ENCODE measurements at places on chromosomes 3 and 15. TPM values are rescaled to one million over a fixed set of nuclear protein-coding genes. Genes with fewer than 3 reads are reported as not detected.

DNA sequence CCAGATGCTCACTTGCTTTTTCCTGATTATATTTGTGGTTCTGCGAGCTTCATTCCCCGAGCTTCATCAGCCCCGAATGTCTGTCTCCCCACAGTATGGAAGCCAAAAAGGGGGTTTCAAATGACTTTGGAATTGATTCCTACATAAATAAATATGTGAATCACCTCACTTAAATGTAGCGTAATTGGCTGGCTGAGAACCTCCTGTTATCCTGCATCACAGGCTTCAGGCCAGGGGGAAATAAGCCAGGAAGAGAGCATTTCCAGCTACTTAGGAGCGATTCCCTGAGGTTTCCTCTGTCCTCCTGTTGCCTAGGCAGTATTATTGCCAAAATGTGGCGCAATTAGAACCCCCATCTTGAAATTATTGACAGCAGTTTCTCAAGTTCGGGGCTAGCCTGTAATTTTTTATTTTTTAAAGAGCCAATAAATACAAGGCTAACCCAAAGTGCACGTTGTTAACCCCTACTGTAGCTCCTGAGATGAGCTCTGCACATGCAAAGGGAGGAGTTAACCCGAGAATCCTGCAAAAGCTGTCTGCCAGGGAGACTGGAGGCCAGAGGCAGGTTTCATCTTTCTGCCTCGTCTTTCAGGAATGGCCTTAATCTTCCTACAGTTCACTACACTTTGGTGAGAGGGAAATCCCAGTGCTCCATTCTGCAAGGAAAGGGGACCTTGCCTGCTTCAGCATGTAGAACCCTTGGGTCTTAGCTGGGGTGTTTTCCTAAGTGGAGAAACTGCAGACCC lies 148.2 kb downstream of the ADAMTS9 start:
- DNase-seq: no peak

- no peak for DNase-seq
Measured at GRCh38 chr3:30353711-30354467, 252.5 kb upstream of the TGFBR2 start.

The PAK6 gene
- 0.07 TPM for polyA plus RNA-seq

The GOLGA8J gene
- polyA plus RNA-seq: not detected

The DZIP1L gene
- polyA plus RNA-seq: 6.4 TPM

The TRH gene
- not detected for polyA plus RNA-seq

DNA sequence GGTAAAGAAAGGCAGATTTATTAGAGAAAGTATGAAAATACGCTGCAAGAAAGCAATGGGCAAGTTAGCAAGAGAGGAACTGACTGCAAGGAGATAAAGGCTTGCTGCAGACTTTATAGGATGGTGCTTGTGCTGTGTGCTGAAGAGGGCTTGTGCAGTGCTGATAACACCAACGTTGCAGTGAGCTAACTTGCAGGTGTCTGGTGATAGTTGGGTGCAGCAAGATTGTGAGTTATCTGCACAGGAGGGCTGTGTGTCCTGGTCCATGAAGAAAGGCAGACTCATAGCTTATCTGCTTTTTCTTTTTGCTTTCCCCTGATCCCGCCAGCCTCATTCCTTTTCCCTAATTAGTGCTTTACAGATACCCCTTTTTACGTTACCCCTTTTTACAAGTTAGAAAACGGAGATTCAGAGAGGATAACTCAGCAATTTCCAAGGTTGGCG lies 58.0 kb upstream of the ZNF148 start:
- DNase-seq: no peak

Data from SK-N-SH (cell line).